ENCODE measurements at places on chromosomes 12 and 14. TPM values are rescaled to one million over a fixed set of nuclear protein-coding genes. Genes with fewer than 3 reads are reported as not detected.
A peak's percentile ranks its signal among the peaks of the same experiment; 100 is the strongest.

DNA sequence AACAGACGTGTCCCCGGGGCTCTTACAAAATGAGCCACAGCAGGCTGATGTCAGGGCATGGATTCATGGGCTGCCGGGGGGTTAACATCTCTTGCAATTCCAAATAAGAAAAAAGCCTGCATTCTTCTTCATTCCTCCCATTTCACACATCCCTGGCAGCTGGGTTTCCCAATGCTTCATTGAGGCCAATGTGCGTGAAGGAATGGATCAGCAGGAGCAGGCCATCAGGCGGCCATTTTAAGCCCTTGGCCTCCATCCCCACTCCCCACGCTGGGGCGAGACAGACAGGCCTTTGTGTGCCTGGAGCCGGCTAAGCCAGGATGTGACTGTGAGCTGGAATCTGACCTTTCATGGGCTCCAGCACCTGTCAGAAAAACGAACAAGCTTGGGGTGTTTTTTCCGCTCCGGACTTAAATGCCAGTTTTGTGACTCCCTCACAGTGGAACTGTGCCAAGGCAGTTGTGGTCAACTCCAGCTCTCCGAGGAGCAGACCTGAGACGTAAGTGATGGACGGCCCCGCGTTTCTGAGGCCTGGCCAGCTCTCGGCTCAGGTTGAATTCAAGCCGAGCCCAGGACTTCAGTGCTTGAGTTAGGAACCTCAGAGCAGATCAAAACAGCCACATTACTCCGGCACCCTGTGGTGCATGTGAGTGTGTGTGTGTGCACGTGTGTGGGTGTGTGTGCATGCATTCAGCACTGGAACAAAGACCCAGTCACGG is 133.1 kb downstream of the TMEM30B start:
- peak; percentile 20 for DNase-seq

GRCh38 chr14:80628547-80628946 is 313.0 kb downstream of the CEP128 start:
- DNase-seq = no peak

Gene ZC3H10
- 6.7 TPM for polyA plus RNA-seq

Gene ACTN1
- polyA plus RNA-seq = 153 TPM

Gene SOAT2
- polyA plus RNA-seq = 0.18 TPM

GRCh38 chr14:103122585-103122946 is 695 bp upstream of the TNFAIP2 start:
- no peak for DNase-seq

DNA sequence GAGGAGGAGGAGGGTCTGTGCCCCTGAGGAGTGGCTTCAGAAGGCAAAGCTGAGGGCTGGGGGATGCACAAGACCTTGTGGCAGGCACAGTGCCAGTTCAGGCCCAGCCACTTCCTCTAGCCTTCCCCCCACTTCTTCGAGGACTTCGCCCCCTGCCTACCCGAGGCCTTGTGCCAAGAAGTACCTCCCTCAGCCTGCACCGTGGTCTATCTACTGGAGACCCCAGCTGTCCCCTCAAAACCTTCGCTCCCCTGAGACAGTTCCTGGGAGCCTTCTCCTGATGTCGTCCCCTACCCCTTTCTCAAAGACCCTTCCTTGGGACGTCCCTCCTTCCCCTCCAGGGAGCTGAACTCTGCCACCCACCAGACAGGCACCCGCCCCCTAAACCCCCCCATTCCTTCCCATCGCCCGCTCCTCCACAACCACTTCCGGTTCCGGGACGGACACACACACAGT is 604 bp downstream of the ZNF384 start:
- no peak for DNase-seq

Gene HCFC2
- 26.3 TPM for polyA plus RNA-seq

GRCh38 chr14:101564819-101565698 is 3.8 kb downstream of the DIO3 start:
- no peak for DNase-seq

GRCh38 chr14:63777024-63777423 is 49.2 kb upstream of the SGPP1 start:
- DNase-seq = no peak

GRCh38 chr12:131882804-131883520 is 11.5 kb upstream of the ULK1 start:
- no peak for DNase-seq

Data from left lung (tissue), 14 donors.